ENCODE measurements at places on chromosomes 5 and 9.

DNA sequence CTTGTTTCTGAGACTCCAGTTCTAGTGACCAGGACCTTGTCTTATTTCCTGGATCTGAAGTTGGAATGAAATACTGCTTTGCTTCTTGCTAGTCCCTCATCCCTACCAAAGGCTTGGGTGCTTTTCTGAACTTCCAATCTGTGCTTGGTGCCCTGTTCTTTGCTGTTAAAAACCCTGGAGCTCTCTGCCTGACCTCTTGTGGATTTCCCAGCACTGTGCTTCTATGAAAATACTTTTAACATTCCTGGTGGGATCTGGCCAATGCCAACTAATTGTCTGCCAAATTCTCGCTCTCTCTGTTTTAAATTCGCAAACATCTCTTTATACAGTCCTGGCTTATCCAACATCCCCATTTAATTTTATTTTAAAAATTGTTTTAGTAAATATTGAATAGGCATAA is 26.7 kb upstream of the CSNK1G3 start:
- no peak for DNase-seq

DNA sequence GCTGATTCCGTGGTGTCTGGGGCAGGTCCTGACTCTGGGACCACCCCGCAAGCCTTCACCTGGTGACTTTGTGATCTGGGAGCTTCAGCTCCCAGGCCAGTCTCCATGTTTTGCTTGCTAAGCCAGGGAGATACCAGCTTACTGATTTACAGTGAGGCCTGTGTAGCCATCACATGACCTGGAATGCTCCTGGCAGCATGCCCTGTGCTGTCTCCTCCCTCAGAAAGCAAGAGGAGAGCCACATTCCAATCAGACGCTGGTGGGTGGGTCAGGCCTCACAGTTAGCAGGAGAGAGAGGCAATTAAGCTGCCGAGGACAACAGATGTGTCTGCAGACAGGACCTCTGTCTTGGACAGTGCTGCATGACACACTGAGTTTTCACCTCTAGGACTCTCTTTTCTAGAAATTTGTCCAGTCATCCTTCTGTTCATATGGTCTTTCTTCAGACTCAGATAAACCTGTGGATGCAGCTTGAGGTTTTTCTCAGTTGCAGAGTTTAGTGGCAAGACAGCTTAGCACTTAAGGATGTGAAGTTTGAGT is 24.4 kb upstream of the GRPEL2 start:
- DNase-seq, result peak; percentile 34

DNA sequence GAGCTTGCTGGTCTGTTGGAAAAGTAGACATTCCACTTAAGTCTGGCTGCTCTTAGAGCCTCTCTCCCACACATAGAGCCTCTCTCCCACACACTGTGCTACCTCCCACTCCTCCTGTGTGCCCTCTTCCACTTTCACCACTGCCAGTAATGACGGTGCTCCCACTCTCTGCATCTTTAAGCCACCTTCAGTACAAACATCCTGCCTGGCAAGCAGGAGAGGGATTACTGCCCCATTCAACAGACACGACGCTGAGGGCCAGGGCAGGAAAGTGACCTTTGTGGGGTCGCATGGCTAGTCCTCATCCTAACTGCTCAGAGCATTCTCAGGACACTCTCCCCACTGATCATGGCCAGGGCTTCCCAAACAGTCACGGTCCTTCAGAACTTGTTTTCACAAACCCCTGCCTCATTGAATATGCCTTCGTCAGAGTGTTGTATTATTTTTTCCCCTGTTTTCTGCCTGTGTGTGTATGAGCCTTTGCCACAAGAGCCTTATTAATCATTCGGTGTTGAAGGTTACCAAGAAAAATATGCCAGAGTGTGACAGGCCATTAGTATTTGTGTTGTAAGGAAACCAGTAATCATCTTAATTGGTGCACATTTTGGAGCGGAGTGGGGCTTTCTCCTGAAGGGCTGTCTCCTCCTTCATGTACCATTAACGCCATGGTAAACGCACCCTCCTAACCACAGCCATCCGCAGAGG is 87.1 kb upstream of the SAP30L start:
- DNase-seq, result no peak

DNA sequence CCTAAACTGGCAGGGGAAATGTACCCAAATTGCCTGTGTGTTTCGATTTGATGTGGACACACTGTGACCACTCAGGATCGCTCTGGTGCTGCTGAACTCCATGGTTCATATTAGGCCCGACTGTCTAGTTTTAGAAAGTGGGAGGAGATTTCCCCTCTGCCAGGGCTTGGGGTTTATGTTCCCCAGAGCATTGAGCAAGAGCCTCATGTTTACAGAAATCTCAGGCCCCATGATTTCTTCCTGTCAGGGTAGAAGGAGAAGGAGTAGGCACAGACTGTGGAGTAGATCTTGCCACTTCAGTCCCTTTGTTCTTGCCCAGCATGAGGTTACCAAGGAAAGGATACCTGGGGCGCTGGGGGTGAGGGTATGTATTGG is 40.8 kb upstream of the GLRX start:
- DNase-seq, result peak; percentile 36

GRCh38 chr5:132465059-132465707 is 25.4 kb downstream of the IRF1 start:
- DNase-seq, result no peak

DNA sequence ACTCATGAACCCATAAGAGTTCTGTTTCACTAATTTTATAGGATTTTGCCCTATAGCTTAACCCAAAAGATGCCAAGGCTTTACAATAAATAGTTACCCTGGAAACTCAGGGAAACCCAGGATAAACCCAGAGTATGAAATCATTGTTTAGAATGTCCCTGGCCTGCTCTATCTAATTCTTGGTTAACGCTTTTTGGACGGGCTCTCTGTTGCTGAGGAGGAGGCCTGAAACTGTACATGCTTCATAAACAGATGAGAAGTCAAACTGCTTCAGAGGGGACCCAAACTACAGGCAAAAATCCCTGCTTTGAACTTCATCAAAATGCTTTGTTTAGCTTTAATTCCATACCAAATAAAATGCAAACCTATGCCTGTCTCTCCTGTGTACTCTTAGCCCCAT is 291.9 kb downstream of the SH3GL2 start:
- DNase-seq, result no peak

Measured in activated CD4-positive, alpha-beta T cell treated with anti-CD3 and anti-CD28 coated beads, Interleukin-10, Interleukin-2, amounts not matched to agents 100 ng/mL and 50 ng/mL, durations not matched to agents 16 hours and 8 hours (primary cell).